ENCODE measurements at places on chromosomes 2 and 18. TPM values are rescaled to one million over a fixed set of nuclear protein-coding genes. Genes with fewer than 3 reads are reported as not detected.

Gene SLC5A7
- not detected for polyA plus RNA-seq

Gene IL36RN
- polyA plus RNA-seq, result not detected

Gene PKP4
- 48.4 TPM for polyA plus RNA-seq

Gene REEP1
- polyA plus RNA-seq, result 0.28 TPM

Gene BOD1L2
- polyA plus RNA-seq, result not detected

Gene LYG2
- polyA plus RNA-seq, result not detected

Gene FAM237A
- not detected for polyA plus RNA-seq

DNA sequence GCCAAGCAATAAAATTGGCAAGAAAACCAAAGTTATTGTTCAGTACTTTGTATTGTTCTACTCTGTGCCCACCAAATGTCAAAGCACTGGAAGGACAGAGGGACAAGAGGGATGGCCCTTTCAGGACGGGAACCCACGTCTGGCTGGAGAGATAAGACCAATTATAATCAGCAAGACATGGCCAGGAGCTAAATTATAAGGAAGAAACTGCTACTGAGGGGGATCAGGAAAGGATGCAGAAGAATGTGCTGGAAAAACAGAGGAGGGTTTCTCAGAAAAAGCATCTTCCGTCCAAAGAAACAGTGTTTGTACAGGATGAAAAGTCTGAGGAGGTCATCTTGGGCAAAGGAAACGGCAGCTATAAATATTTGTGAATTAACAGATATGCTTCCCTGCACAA is 46.4 kb upstream of the NARS1 start:
- DNase-seq, result no peak

GRCh38 chr18:57889841-57890240 is 86.7 kb upstream of the ATP8B1 start:
- no peak for DNase-seq

DNA sequence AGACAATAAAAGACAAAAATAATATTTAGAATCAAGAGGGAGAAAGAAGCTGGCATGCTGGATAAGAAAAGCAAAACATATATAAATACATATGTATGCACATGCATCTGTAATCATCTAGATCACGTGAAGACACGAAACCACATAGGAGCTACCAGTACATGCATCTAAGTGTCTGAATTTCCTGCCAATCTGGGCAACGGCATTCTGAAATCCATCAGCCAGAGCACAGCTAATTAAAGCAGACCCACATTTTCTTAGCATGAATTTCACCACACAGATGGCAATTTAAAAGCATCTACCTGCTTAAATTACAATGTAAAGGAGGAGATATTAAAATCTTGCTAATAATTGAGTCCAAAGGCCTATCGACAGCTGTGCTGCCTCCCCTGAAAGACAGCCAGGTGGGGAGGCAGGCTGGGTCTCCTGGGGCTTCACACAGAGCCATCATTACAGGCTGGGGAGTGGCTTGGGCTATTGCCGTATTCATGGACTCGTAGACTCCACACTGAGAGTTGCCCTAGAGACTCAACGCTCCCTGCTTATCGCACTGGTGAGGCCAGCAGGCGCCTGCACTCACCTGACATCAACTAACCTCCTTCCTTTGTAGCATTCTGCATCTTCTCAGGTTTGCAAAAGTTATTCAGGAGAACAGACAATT is 272.5 kb upstream of the PXDN start:
- no peak for DNase-seq

GRCh38 chr2:131656816-131657633 is 129.3 kb downstream of the CCDC74A start:
- DNase-seq, result no peak

DNA sequence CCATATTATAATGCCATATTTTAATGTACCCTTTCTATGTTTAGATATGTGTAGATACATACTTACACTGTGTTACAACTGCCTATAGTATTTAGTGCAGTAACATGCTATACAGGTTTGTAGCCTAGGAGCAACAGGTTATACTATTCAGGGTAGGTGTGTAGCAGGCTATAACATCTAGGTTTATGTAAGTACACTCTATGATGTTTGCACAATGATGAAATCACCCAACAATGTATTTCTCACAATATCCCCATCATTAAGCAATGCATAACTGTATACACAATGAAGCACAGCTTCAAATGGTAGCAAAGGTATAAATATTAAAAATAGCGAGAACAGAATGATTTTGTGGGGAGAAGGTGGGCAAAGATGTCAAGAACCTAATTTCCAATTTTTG is 117.8 kb downstream of the DYM start:
- DNase-seq, result no peak

GRCh38 chr2:240873098-240873788 is 4.6 kb downstream of the AGXT start:
- no peak for DNase-seq

- DNase-seq, result no peak
Measured at GRCh38 chr18:76616373-76616772, 121.3 kb upstream of the ZNF516 start.

DNA sequence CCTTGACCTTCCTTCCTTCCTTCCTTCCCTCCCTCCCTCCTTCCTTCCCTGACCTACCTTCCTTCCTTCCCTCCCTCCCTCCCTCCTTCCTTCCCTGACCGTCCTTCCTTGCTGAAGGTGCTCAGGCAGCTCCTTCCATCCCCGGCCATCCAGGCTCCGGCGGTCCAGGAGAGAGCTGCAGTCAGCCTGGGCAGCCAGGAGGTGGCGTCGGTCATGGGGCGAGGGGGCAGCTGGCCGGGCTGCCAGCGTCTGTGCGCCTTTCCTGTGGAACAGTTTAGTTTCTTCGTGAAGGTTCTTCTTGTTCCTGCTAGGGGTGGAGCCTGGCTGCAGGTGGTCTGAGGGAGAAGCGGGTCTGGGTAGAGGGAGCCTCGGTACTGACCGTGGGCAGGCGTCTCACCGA is 15.7 kb downstream of the GPR35 start:
- DNase-seq, result no peak

DNA sequence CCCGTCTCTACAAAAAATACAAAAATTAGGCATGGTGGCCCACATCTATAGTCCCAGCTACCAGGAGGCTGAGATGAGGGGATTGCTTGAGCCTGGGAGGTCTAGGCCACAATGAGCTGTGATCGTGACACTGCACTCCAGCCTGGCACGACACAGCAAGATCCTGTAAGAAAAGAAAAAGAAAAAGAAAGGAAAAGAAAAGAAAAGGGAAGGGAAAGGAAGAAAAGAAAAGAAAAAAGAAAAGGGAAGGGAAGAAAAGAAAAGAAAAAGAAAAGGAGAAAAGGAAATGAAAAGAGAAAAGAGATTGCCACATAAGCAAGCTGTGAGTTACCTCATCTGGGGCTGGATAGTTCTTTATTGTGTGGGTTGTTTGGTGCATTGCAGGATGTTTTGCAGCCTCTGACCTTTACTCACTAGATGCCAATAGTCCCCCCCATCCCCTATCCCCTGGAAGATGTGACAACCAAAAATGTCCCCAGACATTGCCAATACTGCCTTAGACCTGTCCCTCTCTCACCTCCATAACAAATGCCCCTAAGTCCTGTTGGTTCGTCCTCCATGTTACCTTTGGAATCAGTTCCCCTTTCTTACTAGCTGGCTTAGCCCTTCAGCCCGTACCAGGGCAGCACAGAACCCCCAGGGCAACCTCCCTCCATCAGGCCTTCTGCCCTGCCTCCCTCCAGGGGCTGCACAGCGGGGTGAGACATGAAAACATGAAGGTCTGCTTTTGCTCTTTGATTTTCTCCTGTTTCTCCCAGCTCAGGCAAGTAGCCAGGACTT is 8.9 kb downstream of the ASPRV1 start:
- DNase-seq, result no peak
